Keratinocyte (primary cell): ENCODE measurements at places on chromosomes 1 and 21. TPM values are rescaled to one million over a fixed set of nuclear protein-coding genes. Genes with fewer than 3 reads are reported as not detected.

LPAR3 gene
- 39.2 to 43.2 TPM (median 42.1 TPM) in 3 replicates for polyA plus RNA-seq

FCRLB gene
- 0.41 to 0.54 TPM (median 0.52 TPM) in 3 replicates for polyA plus RNA-seq

TNFRSF9 gene
- polyA plus RNA-seq = 0.03 to 0.06 TPM in 2 of 3 replicates, not detected in the other

PRRX1 gene
- polyA plus RNA-seq = 0.05 TPM in 1 of 3 replicates, not detected in the others

MACO1 gene
- polyA plus RNA-seq = 6.0 to 10.8 TPM (median 8.1 TPM) in 3 replicates

IGSF5 gene
- polyA plus RNA-seq = not detected in 3 replicates

ALX3 gene
- polyA plus RNA-seq = not detected in 3 replicates

PRAMEF5 gene
- not detected in 3 replicates for polyA plus RNA-seq

SLAMF9 gene
- 0.31 to 0.57 TPM (median 0.41 TPM) in 3 replicates for polyA plus RNA-seq

HMGCS2 gene
- polyA plus RNA-seq = 0.05 TPM in 1 of 3 replicates, not detected in the others

CACHD1 gene
- polyA plus RNA-seq = 1.6 to 2.4 TPM (median 1.9 TPM) in 3 replicates

CALML6 gene
- 0.08 to 0.45 TPM in 2 of 3 replicates, not detected in the other for polyA plus RNA-seq

PLD5 gene
- 6.3 to 7.2 TPM (median 6.9 TPM) in 3 replicates for polyA plus RNA-seq

BCAN gene
- not detected in 3 replicates for polyA plus RNA-seq

MX2 gene
- 6.8 to 11.0 TPM (median 7.1 TPM) in 3 replicates for polyA plus RNA-seq

TMEM125 gene
- polyA plus RNA-seq = 0.92 to 2.4 TPM (median 1.0 TPM) in 3 replicates

CNIH4 gene
- polyA plus RNA-seq = 63.5 to 139 TPM (median 103 TPM) in 3 replicates

DYNLT5 gene
- polyA plus RNA-seq = 0.02 TPM in 1 of 3 replicates, not detected in the others

ABCG1 gene
- polyA plus RNA-seq = 3.3 to 3.6 TPM (median 3.5 TPM) in 3 replicates

DPT gene
- not detected in 3 replicates for polyA plus RNA-seq

NDUFS5 gene
- polyA plus RNA-seq = 709 to 977 TPM (median 742 TPM) in 3 replicates

HYI gene
- 26.4 to 39.6 TPM (median 26.9 TPM) in 3 replicates for polyA plus RNA-seq

OR10Z1 gene
- polyA plus RNA-seq = not detected in 3 replicates

TCHH gene
- 0.07 to 0.25 TPM (median 0.14 TPM) in 3 replicates for polyA plus RNA-seq

PRAMEF2 gene
- polyA plus RNA-seq = not detected in 3 replicates

TMPRSS15 gene
- polyA plus RNA-seq = not detected in 3 replicates

CSF3R gene
- not detected in 3 replicates for polyA plus RNA-seq

GRIK1 gene
- polyA plus RNA-seq = not detected in 3 replicates

PTGER3 gene
- 0.04 to 0.05 TPM in 2 of 3 replicates, not detected in the other for polyA plus RNA-seq

HJV gene
- 0.04 TPM in 1 of 3 replicates, not detected in the others for polyA plus RNA-seq
